Stimulated activated CD8-positive, alpha-beta memory T cell treated with anti-CD3 and anti-CD28 coated beads, Interleukin-7, amount 100 ng/mL, for 1 hour (primary cell): ENCODE measurements at places on chromosomes 11 and 22.

DNA sequence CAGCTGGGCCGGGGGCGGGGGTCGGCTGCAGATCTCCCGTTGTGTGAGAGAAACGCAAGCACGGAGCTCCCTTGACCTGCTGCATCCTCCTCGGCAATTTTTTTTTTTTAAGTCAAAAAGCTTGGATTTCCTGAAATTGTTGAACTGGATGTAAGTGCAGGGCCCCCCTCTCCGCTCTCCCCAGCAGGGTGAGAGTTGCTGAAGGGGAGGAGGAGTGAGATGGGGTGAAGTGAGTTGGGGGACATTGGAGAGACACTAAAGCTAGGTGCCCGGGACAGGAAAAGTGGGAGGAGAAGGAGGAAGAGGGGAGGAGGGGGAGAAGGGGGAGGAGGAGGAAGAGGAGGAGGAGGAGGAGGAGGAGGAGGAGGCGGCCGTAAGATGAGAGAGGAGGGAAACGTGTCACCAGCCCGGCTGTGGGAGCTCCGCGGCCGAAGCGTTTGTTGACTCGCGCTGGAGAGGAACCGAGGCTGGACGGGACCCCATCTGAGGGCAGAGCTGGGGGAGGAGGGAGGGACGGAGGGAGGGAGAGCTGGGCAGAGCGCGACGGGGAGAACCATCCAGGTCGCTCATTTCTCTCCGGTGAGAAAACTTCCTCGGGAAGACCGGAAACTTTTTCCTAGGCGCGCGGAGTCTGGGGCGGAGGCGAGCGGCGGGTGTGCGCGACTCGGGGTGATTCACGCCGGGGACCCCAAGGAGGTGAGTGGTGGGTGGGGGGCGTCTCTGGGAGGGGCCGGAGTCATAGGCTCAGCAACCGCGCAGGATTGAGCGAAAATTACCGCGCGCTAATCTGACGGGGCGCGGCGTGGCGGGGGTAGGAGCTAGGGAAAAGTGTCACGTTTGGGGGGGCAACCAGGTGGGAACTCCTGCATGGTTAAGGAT is 80.2 kb downstream of the PRR5L start:
- DNase-seq: no peak

GRCh38 chr11:27555264-27555663 is 48.7 kb upstream of the LIN7C start:
- DNase-seq: no peak

- no peak for DNase-seq
Measured at GRCh38 chr11:65781962-65782815, 1.4 kb upstream of the AP5B1 start.

- no peak for DNase-seq
Measured at GRCh38 chr11:100235085-100235484, 452.0 kb upstream of the ARHGAP42 start.

DNA sequence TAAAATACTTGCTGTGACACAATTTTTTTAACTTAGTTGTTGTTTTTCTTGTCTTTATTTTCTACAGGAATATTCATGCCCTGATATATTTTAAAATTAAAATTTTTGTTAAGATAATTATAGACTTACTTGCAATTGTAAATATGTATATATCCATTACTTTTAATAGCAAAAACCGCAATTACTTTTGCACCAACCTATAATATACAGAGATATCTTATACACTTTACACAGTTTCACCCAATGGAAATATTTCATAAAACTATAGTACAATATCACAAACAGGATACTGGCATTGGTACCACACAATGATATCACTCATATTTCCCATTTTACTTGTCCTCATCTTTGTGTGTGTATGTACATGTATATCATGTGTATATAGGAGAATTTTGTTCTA is 188.8 kb downstream of the DLG2 start:
- DNase-seq: no peak

- DNase-seq: no peak
Measured at GRCh38 chr11:36013950-36014897, 70.4 kb downstream of the LDLRAD3 start.

GRCh38 chr11:13043912-13044628 is 35.0 kb downstream of the RASSF10 start:
- no peak for DNase-seq

DNA sequence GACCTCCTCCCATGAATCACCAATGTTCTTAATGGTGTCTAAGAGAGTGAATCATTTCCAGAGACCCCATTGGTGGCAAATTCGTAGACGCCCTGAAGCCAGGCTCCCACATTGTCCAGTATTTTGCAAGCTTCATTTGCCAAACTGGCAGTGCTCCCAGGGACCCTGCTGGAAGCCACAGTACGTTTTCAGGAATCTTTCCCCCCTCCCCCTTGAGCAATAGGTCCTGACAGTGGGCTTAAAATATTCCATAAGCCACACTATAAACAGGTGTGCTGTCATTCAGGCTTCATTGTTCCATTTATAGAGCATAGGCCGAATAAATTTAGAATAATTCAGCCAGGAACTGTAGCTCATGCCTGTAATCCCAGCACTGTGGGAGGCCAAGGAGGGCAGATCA is 125.3 kb downstream of the MORC2 start:
- DNase-seq: no peak

GRCh38 chr11:108206969-108207682 is 15.3 kb downstream of the NPAT start:
- DNase-seq: no peak

- no peak for DNase-seq
Measured at GRCh38 chr11:13494051-13494450, 1.7 kb downstream of the PTH start.

DNA sequence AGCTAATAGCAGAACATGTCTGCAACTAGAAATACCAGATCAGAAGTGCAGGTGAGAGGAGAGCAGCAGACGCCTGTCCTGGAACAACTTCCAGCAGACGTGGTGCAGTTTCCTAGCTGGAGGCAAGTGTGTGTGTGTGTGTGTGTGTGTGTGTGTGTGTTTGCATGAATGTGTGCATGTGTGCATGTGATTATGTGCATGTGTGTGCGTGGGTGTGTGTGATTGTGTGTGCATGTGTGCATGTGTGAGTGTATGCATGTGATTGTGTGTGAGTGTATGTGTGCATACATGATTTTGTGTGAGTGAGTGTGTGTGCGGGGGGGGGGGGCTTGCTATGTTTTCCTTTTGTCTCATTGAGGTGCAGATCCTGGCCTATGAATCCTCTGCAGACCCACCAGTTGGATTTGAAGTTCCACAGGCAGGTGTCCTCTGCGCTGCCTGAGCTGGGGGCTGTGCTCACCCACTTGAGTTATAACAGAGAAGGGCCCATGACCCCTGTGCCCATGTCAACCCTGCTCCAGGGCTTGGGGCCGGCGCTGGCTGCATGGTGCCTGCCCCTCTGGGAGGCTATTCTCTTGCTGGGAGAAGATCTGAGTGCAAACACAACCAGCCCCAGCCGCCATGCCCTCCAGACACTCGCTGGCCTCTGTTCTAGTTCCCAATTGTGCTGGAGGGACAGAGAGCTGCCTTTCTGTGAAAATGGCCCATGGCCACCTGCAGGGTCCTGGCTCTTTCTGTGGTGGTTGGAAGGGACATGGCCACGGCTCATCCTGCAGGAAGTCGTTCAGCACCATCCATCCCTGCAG is 821.3 kb downstream of the BRD1 start:
- DNase-seq: no peak

GRCh38 chr11:83033972-83034672 is 37.6 kb downstream of the RAB30 start:
- DNase-seq: no peak

- no peak for DNase-seq
Measured at GRCh38 chr11:66867425-66868040, 10.7 kb downstream of the LRFN4 start.

DNA sequence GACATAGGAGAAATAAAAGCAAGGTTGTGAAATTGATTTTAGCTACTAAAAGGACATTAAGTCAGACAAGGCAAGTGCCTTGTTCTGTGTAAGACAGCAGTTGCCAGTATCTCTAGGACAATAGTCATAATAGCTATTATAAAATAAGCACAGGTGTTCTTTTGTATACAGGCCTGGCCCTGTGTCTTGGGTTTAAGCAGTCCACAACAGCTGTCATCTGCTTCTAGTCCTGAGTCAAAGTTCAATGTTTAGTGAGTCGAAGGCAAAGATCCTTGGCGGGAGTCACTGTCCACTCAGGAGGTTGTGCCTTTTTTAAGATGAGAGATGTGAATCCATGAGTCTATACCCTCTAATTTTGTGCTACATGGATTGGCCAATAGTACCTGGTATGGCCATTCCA is 79.5 kb downstream of the SC5D start:
- DNase-seq: no peak

- no peak for DNase-seq
Measured at GRCh38 chr11:44008698-44009097, 39.1 kb upstream of the ACCSL start.

DNA sequence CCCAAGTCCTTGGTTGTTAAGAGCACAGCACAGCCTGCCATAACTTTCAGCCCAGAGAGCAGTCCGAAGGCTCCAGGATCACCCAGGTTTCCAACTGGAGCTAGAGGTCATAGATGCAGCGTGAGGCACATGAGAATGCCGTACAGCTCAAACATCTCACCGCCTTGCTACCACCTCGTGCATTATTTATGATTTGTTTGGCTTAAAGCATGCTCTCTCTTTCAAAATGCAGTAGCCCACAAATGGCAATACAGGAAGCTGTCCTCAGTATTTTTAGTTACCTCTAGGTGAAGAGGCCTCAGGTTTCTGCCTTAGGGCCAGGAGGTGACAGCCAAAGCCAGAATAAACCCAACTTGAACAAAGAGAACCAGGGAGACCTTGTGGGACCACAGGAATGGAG is 14.4 kb downstream of the SCN3B start:
- DNase-seq: no peak

- DNase-seq: no peak
Measured at GRCh38 chr11:123206791-123207434, 11.9 kb upstream of the CLMP start.

DNA sequence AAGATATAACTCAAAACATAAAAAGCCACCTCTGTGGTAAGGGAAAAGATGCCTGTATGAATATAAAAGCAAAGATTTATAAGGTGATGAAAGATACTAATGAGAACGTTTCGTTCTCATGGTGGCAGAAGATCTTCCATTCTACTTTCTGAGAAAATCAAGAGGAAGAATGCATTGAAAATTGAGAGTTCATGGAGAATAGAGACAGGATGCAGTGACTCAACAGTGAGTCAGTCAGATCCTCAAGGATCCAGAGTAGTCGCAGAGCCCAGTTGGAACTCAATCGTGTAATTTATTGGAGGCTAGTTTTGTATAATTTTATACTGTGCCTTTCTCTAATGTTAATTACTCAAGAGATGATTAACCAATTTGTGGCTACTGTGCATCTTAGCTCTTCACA is 73.3 kb downstream of the ENTHD1 start:
- DNase-seq: no peak

- DNase-seq: peak; percentile 26
Measured at GRCh38 chr11:65919573-65920371, 546 bp downstream of the DRAP1 start.

DNA sequence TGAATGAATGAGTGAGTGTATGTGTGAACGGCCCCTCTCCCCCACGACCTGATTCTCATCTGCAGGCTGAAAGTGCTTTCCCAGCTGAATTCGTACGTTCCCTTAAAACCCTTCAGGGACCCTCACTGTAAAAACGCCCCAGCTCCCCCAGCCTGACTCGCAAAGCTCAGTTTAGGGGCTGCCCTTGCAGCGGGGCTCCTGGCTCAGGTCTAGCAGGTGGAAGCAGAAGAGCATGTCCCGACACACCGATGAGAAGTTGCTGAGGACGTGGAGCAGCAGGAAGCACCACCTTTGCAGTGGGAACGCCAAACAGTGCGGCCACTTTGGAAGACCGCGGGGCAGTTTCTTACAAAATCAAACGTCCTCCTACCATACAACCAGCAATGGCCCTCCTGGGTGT is 3.6 kb upstream of the MRPL23 start:
- no peak for DNase-seq

- DNase-seq: no peak
Measured at GRCh38 chr11:108587109-108587508, 6.5 kb downstream of the EXPH5 start.

GRCh38 chr22:47613606-47614350 is 851.3 kb downstream of the TBC1D22A start:
- no peak for DNase-seq

GRCh38 chr11:20844216-20844615 is 174.8 kb downstream of the NELL1 start:
- DNase-seq: no peak
